ENCODE measurements at places on chromosomes 11 and 22.
A peak's percentile ranks its signal among the peaks of the same experiment; 100 is the strongest.

DNA sequence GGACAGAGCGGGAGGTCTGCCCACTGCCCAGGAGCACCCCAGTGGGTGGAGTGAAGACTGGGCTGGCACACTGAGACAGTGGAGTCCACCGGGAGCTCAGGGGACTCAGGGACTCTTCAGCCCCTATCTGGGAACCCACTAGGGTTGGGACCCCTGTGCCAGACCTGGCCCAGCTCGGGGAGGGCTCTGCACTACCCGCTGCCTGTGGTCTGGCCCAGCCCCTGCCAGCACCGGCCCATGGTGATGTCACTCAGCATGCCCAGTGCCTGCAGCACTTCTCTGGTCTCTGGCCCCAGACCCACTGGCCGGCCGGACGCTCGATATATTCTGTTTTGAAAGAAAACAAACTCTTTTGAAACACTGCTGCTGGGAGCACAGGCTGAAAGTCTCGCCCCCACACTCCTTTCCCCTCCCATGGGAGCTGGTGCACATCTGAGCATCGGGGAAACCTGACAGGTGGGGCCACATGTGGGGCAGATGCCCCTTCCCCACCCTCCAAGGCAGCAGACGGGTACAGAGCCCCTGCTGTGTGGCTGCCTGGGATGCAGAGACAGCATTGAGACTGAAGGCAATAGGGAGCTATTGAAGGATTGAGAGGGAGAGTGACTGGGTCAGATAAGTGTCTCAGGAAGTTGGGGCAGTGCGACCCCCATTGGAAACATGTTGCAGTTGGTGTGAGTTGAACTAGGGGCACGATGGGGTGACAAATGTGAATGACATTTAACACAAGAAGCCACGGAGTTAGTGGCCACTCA, 62.9 kb downstream of the MYEOV start:
- DNase-seq: no peak

DNA sequence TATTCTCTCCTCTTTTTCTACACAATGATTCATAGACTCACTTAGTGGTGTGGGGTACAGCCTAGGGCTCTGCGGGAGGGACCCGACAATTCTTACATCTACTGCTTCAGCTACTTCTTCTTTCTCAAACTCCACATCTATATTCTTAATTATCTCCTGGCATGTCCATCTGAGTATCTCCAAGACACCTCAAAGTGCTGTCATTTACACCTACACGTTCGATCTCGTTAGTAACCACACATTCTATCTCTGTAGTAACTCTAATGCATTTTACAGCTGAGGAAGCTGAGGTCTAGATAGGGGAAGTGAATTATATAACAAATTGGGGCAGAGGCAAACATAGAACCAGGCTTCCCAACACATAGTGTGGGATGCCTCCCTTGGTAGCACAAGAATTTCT, 27.7 kb upstream of the RRM1 start:
- DNase-seq: no peak

DNA sequence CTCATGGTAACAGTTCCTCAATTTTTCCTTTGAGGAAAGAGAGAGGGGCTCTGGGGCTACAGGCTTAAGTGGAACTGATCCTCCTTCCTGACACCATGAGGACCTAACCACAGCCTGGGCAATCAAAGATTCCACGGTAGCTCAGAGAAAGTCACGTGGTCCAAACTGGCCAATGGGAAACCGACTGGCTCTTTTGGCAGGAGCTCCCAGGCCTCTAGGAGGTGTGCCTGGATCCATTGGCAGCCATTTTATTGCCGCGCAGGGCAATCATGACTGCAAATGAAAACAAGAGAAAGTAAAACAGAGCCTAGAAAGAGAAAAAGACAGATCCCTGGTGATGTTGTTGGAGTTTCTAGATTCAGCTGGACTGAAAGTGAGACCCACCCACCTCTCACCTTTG, 27.3 kb upstream of the ASPHD2 start:
- DNase-seq: peak; percentile 7

GRCh38 chr11:123707606-123708205, 33.8 kb downstream of the ZNF202 start:
- DNase-seq: peak; percentile 61

GRCh38 chr22:21102659-21103267, 57.0 kb downstream of the LRRC74B start:
- peak; percentile 72 for DNase-seq

DNA sequence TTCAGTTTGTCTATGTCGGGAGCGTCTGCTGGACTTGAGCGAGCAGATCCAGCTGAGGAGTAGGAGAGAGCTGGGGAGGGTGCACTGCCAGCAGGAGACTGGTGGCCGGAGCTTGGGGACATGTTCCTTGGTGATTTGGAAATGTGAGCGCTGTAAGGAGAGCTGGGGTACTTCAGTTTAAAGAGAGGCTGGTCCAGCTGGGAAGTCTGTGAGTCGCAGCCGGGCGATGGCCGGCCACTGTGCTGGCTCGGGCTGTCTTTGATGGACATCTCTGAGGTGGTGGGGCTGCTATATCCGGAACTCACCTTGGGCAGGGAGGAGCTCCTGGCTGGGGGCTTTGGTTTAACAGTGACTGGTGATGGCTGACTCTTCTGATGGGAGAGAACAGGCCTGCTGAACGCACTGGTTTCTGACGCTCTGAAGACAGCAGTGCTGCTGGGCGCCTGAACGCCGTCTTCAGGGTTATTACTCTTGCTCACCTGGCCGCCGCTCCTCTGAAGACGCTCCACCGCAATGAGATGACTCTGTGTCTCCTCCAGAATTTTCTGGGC, 63.6 kb upstream of the PITPNB start:
- no peak for DNase-seq

- DNase-seq: no peak
These were observed 105.5 kb downstream of the MICAL3 start for GRCh38 chr22:17918840-17919239.

DNA sequence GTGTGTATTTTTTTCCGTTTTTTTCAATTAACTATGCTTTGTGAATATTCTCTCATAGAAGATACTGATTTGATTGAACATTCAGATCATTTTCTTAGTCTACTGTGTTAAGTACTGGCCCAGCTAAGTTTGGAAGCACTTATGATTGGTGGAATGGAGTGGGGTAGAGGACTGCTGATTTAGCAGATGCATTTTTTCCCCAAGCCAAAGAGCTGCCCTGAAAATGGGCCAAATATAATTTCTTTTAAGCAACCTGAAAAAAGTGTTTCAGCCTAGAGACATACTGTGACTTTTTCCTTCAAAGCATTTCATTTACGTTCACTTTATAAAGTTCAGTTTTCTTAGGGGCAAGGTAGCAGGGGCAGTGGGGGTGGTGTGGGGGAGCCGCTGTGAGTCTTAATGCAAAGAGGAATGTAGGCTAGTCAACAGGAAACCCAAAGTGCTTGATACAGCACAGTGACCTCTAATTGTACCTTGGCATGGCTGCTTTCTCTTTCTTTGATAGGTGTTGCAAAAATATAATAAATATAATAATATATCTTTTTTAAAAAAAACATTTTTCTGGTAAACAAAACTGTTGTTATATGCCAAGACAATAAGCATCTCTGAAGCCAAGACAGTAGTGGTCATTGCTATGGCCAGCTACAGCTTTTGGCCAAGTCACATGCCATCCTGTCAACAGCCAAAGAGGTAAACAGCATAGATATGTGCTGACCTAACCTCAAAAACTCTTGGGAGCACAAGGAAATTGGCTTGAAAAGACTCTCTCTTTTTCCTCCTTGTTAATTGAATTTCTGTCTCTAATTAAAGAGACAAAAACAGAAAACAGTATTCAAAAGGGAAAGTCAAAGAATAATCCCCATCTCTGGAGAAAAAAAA, 58.8 kb downstream of the LIF start:
- DNase-seq: no peak

- no peak for DNase-seq
These were observed 64.0 kb downstream of the GRK3 start for GRCh38 chr22:25628494-25628893.

GRCh38 chr11:110312670-110313069, 16.3 kb upstream of the RDX start:
- no peak for DNase-seq

DNA sequence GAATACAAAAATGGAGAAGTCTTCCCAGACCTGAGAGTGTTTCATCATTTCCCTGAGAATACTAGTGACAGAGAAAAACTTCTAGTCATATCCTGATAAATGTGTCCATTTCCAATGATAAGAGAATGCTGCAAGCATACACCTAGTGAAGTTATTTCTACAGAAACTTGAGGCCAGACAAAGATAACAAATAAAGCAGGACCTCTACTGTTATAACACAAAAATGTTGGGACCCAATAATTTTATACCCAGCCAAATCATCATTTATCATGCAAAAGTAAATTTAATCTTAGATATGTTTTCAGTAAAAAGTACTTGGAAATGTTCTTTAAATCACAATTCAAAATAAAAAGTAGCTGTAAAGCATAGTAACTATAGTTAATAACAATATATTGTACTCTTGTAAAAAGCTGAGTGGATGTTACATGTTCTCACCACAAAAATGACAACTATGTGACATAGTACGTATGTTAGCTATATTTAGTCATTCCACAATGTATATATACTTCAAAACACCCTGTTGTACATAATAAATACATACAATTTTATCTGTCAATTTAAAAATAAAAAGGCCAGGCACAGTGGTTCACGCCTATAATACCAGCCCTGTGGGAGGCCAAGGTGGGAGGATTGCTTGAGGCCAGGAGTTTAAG, 12.6 kb downstream of the RRAS2 start:
- no peak for DNase-seq

- DNase-seq: no peak
These were observed 120.3 kb downstream of the KCNQ1OT1 start for GRCh38 chr11:2579315-2580060.
